ENCODE measurements at places on chromosomes 1 and 21.

DNA sequence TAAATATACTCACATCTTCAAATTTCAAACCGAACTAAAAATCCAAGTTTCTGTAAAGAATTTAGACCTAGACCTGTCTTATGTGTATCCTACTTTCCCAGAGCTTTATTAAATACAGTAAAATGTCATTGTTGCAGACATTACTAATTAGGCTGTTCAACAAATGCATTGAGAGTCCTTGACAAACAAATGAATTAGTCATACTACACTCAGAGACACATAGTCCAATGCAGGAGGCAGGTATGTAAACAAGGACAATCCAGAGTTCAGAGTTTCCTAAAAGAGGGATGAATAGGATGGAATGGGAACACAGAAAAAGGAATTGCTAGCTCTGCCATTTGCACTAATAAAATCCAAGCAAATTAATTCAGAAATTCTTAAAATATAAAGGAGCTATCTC lies 1.6 kb upstream of the EGLN1 start:
- H3K4me3 ChIP-seq: no peak overlapping the region
- H3K4me1 ChIP-seq: peaks cover 14% of the 10 kb centered on the region
- no peaks in the 10 kb centered on the region for H3K36me3 ChIP-seq

DNA sequence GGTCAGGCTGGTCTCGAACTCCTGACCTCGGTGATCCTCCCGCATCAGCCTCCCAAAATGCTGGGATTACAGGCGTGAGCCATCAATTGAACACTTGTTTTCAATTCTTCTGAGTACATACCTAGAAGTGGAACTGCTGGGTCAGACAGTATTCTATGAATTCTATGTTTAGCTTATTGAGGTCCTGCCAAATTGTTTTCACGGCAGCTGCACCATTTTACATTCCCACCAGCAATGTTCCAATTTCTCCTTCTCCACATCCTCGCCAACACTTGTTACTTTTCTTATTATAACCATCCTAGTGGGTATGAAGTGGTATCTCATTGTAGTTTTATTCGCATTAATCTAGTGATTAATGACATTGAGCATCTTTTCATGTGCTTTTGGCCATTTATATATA lies 49.9 kb downstream of the PTP4A2 start:
- DNase-seq: no peak
- peaks cover 16% of the 10 kb centered on the region for H3K4me1 ChIP-seq
- H3K27me3 ChIP-seq: no peaks in the 10 kb centered on the region
- H3K27ac ChIP-seq: no peak overlapping the region
- no peak overlapping the region for H3K4me3 ChIP-seq

GRCh38 chr1:37692834-37693175 lies 489 bp downstream of the CDCA8 start:
- H3K4me1 ChIP-seq: peaks cover 19% of the 10 kb centered on the region
- no peaks in the 10 kb centered on the region for H3K27me3 ChIP-seq
- H3K4me3 ChIP-seq: peak overlapping the region; percentile 85
- no peak for DNase-seq
- peak overlapping the region; percentile 26 for H3K27ac ChIP-seq

GRCh38 chr1:9651565-9652378 lies at the start of gene PIK3CD:
Gene PIK3CD (plus strand): TSS chr1:9651731. CDS start chr1:9710456, 58,725 bp downstream.
- no peaks in the 10 kb centered on the region for H3K36me3 ChIP-seq
- H3K27ac ChIP-seq: peak within 1 kb of the TSS; percentile 80
- H3K27me3 ChIP-seq: no peaks in the 10 kb centered on the region
- H3K4me3 ChIP-seq: peak within 1 kb of the TSS; percentile 81
- DNase-seq: peak; percentile 19

- no peak overlapping the region for H3K27ac ChIP-seq
- H3K27me3 ChIP-seq: no peaks in the 10 kb centered on the region
- no peaks in the 10 kb centered on the region for H3K36me3 ChIP-seq
- no peak overlapping the region for H3K4me3 ChIP-seq
- DNase-seq: no peak
These were observed 203.9 kb downstream of the TOMM20 start for GRCh38 chr1:234924450-234925355.

GRCh38 chr1:116396769-116397168 lies 23.7 kb downstream of the ATP1A1 start:
- H3K36me3 ChIP-seq: peaks cover 98% of the 10 kb centered on the region
- H3K27me3 ChIP-seq: no peaks in the 10 kb centered on the region
- DNase-seq: no peak
- no peak overlapping the region for H3K27ac ChIP-seq
- H3K4me1 ChIP-seq: no peaks in the 10 kb centered on the region

DNA sequence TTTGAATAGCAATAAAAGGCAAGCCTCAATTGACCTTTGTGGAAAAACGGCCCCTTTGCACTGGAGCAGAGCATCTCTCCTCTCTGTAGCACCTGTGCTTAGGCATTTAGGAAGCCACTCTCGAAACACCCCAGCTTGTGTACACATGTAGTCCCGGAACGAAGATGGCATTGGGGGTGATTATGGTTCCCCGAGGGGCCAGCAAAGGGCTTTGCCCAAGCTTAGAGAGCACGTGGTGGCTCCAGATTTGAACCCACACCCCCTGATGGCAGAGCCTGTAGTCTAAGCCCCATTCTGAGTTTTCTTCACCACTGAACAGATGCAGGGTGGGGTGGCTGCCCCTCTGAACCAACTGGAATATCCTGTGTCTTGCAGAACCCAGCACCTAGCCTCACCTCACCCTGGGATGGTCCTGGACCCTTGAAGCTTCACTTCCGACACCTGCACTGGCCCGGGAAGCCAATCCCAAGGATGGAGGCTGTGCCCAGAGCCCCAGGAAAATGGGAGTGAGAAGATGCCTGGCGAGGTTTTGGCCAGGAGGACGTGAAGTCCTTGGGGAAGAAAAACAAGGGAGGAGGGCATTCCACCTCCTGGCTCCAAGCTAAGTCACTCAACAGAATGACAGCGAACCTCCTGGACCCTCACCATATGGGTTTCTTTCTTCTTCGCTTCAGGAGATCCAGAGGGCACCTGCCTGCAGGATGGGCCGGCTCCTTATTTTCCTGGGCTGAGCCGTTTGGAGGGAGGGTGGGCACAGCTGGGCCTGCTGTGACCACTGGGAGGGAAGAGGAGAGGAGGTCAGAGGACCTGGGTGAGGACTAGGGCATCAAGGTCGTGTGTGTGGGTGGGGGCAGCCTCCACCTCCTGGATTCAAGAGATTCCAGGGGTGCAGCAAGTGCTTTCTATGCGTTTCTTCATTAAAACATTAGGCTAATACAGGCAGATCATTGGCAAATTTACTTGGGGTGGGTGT lies 37.7 kb downstream of the IGFN1 start:
- no peaks in the 10 kb centered on the region for H3K36me3 ChIP-seq
- no peak overlapping the region for H3K27ac ChIP-seq
- no peaks in the 10 kb centered on the region for H3K27me3 ChIP-seq

DNA sequence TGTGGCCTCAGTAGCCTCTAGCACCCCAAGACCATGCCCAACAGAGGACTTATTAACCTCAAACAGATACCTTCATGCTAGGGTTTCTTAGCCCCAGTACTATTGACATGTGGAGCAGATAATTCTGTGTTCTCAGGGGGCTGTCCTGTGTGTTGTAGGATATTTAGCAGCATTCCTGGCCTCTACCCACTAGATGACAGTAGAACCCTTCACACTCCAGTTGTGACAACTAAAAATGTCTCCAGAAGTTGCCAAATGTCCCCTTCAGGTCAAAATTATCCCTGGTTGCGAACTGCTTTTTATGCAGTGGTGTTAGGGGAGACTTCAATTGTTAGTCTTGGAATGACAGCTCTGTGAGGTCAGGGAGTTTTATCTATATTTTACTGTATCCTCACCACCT lies 8.1 kb downstream of the KAZN start:
- H3K27ac ChIP-seq: no peak overlapping the region
- no peaks in the 10 kb centered on the region for H3K27me3 ChIP-seq
- H3K4me3 ChIP-seq: no peak overlapping the region
- DNase-seq: no peak
